NCI-H1048 (cell line): ENCODE measurements at places on chromosomes 5 and 9.

DNA sequence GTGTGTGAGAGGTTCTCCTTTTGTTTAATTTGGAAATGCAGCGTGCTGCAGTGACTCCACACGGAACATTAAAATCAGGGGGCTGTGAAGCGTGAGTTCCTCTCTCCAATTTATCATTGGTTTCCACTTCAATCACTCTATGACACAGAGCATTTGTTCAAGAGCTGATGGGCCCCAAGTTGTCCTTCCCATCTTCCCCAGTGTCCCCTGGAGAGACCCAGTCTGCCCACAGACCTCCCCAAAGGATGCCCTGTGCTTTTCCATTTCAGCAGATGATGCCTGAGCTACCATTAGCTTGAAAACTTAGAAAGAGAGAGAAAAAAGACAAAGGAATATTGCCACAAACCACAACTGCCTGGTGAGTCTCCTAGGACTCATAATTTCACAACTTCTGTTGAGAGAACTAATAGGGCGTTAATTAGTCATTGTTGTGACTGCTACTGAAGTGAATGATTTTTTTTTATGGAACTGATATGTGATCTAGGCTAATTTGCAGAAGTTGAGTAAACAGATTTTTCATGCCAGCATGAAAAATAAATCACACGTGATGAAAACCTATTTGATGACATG lies 772.7 kb downstream of the SEMA5A start:
- DNase-seq = no peak

DNA sequence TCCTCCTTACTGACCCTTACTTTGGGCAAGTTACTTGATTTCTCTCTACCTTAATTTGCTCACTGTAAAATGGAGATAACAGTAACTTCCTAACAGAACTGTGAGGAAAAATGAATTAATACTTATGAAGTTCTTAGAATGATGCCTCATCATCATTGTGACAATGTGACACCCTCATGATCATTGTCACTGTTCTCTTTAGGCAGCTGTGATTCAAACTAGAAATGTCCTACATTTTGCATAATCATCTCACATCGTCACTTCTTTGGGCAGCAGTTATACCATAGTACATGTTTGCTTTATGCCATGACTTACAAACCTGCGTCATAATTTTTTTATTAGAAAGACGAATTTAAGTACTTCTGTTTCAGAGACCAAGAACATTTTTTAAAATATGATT lies 9.7 kb downstream of the SLC30A5 start:
- no peak for DNase-seq

- DNase-seq = no peak
Observed at GRCh38 chr9:19922476-19923118, 133.8 kb upstream of the SLC24A2 start.

GRCh38 chr5:177994561-177995190 lies 1.4 kb downstream of the PROP1 start:
- no peak for DNase-seq

DNA sequence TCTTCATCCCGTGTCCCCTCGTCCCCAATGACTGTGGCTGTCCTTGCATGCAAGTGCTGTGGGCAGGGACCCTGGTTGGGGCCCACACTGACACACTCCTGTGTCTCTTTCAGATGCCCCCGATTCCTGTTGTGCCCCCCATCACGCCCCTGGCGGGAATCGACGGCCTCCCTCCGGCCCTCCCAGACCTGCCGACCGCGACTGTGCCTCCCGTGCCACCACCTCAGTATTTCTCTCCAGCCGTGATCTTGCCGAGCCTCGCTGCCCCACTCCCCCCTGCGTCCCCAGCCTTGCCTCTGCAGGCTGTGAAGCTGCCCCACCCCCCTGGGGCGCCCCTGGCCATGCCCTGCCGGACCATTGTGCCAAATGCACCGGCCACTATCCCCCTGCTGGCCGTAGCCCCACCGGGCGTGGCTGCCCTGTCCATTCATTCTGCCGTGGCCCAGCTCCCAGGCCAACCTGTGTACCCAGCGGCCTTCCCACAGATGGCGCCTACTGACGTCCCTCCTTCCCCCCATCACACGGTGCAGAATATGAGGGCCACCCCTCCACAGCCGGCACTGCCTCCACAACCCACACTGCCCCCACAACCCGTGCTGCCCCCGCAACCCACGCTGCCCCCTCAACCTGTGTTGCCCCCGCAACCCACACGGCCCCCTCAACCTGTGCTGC lies 75.0 kb downstream of the WNK2 start:
- DNase-seq = no peak

DNA sequence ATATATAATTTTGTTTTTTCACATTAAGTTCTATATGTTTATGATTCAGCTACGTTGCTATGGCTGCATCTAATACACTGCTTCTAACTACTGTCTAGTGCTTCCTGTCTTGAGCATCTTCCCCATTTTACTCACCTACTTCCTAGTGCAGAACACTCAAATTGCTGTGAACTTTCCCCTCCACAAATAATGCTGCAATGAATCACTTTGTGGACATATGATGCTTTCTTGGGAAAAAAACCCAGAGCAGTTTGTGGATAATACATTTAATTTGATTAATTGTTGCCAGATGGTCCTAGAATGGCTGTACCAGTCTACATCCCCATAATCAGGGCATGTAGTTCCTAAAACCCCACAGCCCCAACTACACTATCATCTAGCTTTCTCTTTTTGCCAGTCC lies 18.5 kb downstream of the CD180 start:
- no peak for DNase-seq

- no peak for DNase-seq
Observed at GRCh38 chr5:179729727-179730126, 2.9 kb upstream of the MAML1 start.

GRCh38 chr5:80154749-80155148 lies 101.1 kb downstream of the SERINC5 start:
- no peak for DNase-seq

GRCh38 chr5:6475626-6476312 lies 27.1 kb downstream of the UBE2QL1 start:
- DNase-seq = no peak

GRCh38 chr5:33067291-33067690 lies 356.2 kb downstream of the NPR3 start:
- no peak for DNase-seq

DNA sequence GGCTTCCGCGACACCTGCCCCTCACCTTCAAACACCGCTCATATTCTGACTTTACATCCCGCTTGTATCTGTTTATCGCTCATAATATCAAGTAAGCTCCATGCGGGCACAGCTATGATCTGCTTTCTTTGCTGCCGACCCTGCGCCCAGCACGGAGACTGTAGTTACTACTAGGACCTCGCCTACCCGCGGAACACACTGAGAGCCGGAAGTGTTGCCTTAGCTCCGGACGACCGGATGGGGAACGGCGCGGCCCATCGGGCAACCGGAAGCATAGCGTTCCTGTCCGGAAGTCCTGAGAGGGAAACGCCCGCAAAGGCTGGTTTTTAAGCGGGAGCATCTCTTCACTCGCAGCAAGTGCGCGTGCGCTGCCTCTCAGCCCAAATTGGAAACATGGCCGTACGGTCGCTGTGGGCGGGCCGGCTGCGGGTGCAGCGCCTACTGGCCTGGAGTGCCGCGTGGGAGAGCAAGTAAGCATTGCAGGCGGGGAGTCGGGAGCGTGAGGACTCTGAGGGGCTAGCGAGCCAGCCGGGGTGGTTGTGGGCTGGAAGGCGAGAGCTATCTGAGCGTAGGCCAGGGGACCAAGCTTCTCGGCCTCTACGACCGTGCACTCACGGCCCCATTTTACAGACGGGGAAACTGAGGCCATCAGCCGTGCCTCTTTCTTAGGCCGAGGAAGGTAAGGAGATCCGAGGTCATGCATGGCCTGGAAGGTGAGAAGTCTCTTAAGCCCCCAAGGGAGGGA lies at the start of gene GRPEL2:
TSS of gene GRPEL2 (plus strand) at position 353 of the 745 bp plus-strand sequence. CDS start at position 394, 41 bp downstream.
- peak; percentile 94 for DNase-seq

GRCh38 chr5:144205141-144205551 lies 34.5 kb downstream of the KCTD16 start:
- no peak for DNase-seq

DNA sequence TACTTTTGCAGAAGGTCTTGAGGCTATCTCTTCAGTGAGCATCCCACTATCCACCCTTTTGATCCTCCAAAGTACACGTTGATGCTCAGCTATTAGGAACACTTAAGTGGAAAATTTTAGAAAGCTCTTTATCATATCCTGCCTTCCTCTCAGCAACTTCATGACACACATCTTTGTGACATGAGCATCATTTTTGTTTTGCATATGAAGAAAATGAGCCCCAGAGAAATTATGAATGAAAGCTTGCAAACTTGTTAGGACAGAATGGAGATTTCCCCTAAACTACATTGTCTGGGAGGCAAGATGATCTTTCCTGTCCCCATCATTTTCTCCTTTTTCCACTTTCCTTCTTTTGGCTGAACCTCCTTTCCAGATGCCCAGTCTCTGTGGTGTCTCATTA lies 239.4 kb upstream of the PIK3R1 start:
- no peak for DNase-seq

DNA sequence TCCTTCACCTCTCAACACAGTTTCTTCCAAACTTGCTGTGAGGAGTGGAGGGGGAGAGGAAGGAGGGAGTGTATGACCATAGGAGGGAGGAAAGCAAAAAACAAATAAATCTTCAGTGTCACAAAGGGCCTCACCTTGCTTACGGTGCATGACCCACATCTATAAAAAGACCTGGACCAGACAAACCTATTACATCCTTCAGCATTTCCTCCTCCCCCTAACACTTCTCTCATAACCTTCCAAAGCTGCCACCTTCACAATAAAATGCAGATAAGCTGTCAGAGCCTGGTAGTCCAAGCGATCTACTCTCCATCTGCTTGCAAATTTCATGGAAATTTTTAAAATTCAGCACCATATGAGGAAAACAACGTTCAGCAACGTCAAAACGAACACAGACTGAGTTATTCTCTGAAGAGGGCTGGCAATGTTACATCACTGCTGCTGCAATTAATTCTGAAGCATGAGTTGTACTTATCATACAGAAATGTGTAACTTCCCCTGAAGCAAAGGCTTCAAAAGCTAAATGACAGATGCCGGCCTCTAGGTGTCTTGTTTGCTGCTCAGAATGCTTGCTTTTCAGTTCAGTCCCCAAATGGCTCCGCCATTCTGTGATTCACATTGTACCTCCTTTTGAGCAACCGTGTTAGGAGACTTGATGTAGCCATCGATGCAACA lies 62.9 kb downstream of the EFNA5 start:
- peak; percentile 20 for DNase-seq

DNA sequence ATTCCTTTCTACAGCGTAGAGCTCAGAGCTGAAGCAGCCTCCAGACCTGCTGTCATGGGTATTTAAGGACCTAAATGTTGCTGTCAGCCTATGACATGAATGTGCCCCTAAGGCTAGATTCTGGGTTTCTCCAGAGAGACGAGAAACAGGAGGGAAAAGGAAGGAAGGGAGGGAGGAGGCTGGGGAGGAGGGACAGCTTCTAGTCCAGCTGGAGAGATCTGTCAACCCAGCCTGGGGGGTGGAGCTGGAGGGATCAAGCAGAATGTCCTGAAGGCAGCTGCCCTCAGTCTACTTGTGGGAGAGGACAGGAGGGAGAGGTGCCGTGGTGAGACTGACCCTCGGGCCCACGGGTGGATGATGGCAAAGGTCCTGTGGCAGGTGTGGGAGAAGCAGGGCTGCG lies 1.1 kb upstream of the DBH start:
- no peak for DNase-seq

GRCh38 chr5:14174230-14174636 lies 31.1 kb downstream of the TRIO start:
- no peak for DNase-seq

DNA sequence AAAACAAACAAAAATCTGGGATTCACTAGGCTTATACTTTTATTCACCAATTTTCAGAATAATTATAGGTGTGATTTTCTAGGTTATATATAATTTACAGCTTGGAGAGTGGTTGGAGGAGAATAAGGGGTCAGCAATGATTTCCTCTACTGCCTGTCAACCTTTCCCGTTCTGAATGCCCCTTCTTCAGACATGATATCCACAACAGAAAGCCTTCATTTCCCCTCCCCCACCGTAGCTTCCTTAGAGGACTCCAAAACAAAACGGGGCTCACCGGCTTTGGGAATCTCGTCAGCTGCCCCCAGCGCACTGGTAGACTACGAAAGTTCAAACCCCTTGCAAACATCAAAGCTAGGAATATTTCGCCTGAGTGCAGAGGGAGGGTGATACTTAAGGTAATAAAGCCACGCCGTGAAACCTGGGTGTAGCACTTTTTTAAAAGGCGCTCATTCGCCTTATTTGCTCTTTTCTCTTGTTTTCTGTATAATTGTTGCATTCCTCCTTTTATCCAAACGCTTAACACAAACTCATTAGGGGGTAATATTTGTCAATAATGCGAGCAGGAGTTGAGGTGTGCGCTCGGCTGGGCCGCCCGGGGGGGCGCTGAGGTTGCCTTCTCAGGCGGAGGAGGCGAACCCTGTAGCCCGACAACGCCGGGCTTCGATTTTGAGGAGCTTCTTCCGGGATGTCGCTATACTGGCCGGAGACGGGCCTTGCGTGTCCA lies 2.4 kb downstream of the OTP start:
- DNase-seq = no peak

DNA sequence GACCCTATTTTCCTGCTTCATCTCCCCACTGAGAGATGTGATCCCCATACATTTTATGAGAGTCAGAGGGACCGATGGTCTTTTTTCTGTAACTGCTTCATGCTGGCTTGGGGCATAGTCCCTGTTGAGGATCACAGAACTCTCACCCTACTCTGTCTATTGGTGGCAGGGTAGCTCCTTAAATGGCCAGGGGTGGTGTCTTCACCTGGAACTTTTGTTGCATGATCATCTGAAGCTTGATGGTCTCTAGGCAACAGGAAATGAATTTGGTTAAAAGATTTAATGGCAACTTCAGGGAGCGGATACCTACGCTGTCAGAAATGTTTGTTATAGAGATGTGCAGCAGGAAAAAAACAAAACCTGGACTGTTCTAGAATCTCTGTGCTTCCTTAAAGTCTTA lies 87.0 kb upstream of the GLIS3 start:
- no peak for DNase-seq

DNA sequence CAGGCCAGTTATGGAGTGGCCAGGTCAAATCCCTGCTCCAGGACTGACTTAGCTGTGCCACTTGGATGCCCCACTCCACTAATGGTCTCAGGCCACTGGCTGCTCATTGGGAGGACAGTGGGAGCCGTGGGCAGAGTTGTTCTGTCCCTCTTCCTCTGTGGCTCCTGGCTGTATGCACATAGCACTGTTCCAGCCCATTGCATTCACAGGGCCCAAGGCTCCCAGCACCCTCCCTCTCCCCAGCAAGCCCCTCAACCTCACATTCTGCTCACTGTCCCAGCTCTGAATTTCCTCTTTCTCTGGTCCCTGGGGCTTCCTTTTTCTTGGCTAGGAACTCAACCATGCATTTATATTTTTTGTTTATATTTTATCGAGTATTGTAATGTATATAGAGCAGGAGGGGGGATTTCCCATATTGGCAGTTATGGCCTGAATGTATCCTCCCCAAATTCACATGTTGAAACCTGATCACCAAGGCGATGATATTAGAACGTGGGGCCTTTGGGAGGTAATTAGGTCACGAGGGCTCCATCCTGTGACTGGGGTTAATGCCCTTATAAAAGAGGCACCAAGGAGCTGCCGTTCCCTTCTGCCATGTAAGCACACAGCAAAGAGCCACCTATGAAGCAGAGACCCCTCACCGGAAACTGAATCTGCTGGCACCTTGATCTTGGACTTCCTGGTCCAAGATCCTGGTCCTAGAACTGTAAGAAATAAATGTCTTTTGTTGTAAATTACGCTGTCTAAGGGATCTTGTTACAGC lies 17.0 kb upstream of the MVB12B start:
- no peak for DNase-seq
